ENCODE measurements at places on chromosomes 3 and 15. TPM values are rescaled to one million over a fixed set of nuclear protein-coding genes. Genes with fewer than 3 reads are reported as not detected.

The SAMMSON gene
- not detected for total RNA-seq

The ARPP21 gene
- total RNA-seq, result 63.2 TPM

DNA sequence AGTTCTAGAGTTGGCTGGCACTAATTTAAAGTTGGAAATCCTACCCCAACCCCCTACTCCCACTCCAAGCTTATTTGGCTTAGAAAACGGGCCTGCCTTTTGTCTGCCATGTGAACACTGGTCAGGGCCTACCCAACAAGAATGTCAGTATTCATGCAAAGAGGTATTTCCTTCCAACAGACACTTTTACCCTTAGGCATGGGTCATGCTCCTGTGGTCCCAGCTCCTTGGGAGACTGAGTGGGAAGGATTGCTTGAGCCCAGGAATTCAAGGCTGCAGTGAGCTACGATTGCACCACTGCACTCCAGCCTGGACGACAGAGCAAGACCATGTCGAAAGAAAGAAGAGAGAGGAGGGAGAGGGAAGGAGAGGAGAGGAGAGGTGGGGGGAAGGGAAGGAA is 137.5 kb upstream of the LRTM1 start:
- no peak for DNase-seq

DNA sequence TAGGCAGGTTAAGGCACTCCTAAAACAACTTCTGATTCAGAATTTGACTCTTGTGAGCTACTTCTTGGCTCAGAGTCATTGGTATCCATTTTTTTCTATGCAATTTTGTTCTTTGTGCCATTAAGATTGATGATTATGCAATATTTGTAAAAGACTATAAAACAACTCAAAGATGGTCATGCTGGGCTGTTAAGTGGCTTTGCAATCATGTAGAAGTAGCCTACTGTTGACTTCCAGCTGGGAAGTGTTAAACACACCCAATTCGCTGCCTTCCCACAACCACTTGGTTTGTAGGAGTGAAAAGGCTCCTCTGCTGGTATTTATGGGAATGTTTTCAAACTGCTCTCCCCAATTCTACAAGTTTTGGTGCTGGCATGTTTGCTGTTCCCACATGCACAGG is 74.7 kb upstream of the COL6A6 start:
- DNase-seq, result no peak

GRCh38 chr3:11335056-11335608 is 62.9 kb downstream of the ATG7 start:
- no peak for DNase-seq

Measured in gastrocnemius medialis (tissue), 4 donors.